Breast epithelium (tissue), 4 donors: ENCODE measurements at places on chromosomes 1 and 21. TPM values are rescaled to one million over a fixed set of nuclear protein-coding genes. Genes with fewer than 3 reads are reported as not detected.

L1TD1 gene
- total RNA-seq = 0.66 TPM

SMCP gene
- not detected for total RNA-seq

KLHDC9 gene
- total RNA-seq = 5.8 TPM

DENND2D gene
- 70.8 TPM for total RNA-seq

DLGAP3 gene
- total RNA-seq = 0.33 TPM

TNFRSF1B gene
- total RNA-seq = 48.8 TPM

SPRR1B gene
- total RNA-seq = not detected

NR1I3 gene
- total RNA-seq = not detected

GRCh38 chr1:80706526-80706925 is 1094.2 kb upstream of the ADGRL2 start:
- no peak for DNase-seq

- peak; percentile 42 for DNase-seq
Measured at GRCh38 chr1:22963044-22963677, 9.5 kb downstream of the LACTBL1 start.

GRCh38 chr1:37808369-37809319 is 636 bp upstream of the YRDC start:
- no peak for DNase-seq

- no peak for DNase-seq
Measured at GRCh38 chr1:41860771-41861170, 58.0 kb downstream of the HIVEP3 start.

GRCh38 chr1:181739214-181739613 is 255.9 kb downstream of the CACNA1E start:
- no peak for DNase-seq

GRCh38 chr1:226967665-226968064 is 27.6 kb downstream of the COQ8A start:
- DNase-seq = no peak

DNA sequence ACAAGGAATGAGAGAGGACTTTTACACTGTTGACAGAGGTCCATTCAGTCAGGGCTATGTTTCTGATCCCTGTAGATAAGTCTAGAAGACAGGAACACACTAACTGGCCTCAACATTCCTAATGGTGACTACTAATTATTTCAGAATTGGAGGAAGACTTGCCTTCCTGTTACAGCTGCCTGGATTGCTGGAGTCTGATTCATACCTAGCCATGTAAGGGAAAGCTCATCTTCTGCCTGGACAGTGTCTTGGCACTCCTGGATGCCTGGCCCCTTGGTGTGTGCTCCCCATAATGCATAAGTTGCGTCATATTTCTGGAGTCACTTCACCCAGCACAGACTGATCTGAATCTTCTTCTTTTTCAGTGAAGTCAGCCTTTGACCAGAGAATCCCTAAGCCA is 326.0 kb upstream of the RUNX1 start:
- no peak for DNase-seq

DNA sequence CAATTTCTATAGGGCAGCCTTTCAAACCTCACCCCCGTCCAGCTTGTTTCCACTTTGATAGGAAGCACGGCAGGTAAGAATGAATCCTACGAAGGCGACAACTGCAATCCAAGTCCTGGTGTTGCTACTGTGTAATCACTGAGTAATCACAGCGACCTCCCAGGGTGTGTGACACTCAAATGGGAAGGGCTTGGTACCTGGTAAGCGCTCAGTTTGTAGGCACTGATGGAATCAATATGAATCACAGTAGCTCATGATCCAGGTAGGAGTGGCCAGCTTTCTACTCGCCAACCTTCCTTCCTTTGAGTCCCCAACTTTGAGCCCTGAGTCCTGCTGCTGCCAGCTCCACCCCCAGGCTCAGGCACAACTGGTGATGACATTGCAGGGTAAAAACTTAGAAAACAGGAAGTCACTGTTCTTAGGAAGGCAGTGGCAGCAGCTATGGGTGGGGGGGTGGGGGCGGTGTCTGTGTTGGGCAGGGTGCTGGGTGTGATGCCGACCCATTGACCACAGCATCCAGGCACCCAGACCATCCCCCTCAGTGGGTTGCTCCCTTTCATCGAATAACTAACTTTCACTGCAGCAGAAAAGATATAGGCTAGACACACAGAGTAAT is 70.7 kb downstream of the CD247 start:
- no peak for DNase-seq

- no peak for DNase-seq
Measured at GRCh38 chr1:196517193-196517592, 91.0 kb downstream of the KCNT2 start.

DNA sequence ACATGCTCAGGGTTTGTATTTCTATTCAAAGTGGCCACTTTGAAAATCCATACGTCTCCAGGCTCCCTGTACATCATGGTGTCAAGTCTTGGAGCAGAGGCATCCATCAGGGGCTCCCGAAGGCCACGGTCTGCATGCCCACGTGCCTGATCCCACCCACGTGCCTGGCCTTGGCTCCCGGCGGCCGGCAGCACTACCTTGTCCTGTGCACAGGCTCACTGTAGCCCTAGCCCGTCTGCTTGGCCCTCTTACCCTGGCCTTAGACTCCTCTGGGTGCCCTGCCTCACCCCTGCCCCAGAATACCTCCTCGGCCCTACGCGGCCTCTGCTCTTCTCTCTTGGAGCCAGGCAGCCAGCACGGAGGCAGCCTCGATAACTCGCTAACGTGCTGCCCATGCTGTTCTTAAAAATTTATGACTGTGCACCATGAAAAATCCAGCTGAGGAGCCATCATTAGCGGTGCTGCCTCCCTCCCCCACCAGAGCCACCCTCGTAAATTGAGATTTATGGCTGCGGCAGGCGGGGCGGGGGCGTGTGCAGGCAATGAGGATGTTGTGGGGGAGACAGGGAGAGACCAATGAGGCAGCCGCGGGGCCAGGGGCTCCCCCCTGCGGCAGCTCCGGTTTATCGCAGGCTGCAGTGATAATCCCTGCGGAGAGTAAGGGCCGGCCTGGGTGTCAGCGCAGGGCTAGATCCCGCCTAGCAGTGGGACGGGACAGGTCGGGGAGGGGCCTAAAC is 24.6 kb downstream of the DMAP1 start:
- DNase-seq = no peak

DNA sequence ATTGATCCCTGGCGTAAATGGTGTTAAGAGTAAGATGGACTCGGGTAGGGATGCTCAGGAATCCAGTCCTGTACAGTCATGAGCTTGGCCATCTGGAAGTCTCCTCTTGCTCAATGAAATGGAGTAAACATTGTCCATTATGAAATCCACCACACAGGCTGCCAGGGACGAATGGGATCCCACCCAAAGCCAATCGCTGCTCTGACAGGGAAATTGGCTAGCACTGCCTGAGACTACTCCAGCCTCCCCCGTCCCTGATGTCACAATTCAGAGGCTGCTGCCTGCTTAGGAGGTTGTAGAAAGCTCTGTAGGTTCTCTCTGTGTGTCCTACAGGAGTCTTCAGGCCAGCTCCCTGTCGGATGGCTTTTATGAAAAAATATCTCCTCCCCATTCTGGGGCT is at the start of gene HSD11B1:
Gene HSD11B1 (plus strand): TSS at position 263 of the 400 bp plus-strand sequence. CDS start 97 bp downstream, at position 360.
- peak; percentile 53 for DNase-seq

GRCh38 chr1:204435381-204435831 is 23.8 kb upstream of the PPP1R15B start:
- no peak for DNase-seq

GRCh38 chr21:42374864-42375499 is 8.6 kb upstream of the TFF1 start:
- no peak for DNase-seq

DNA sequence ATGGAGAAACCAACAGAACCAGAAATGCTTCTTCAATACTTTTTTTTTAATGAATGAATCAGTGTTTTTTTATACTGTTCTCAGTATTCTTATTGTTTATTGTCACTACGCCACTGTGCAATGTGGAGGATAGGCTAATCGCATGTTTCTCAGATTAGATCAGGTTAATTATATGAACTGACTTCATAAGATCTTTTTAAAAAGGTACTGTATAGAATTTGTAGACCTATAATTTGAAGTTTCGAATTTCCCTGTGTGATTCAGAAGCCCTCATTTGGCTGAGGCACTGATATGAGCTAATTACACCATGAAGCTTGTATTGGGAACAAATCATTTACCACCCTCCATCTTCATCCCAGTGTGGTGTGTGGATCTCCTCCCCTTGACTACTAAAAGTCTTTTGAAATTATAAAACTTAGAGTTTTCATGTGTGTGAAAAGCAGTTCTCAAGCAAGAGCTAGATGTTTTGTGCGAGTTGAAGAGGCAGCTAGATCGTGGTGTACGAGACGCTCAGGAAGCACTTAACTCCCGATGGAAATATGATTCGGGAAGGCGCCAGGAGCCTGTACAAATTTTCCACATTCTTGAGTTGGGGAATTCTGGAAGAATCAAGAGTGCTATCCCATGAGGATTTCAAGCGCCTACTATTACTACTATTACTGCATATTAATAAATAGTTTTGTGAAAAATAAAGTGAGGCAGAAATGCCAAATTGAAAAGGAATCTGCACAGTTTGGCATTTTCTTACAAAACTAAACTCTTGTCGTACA is 52.1 kb upstream of the KCNE2 start:
- no peak for DNase-seq

DNA sequence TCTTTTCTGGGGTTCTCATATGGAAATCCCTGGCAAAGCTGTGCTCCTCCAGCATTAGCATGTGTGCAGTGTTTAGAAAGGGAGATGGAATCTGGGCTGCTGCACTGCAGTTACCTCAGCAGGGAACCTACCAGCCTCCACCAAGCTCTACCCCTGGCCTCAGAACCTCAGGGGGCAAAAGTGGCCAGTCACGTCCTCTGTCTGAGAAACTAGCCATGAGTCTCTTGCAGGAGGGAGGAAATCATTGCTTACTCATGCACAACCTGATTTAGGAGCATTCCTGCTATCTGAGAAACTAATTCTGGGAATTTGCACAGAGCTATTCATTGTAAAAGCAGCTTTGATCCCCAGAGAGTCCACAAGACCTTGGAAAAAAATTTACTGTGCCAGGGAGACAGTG is 80.6 kb upstream of the IPO9 start:
- no peak for DNase-seq

GRCh38 chr1:53567450-53567849 is 108.3 kb downstream of the DMRTB1 start:
- DNase-seq = no peak

DNA sequence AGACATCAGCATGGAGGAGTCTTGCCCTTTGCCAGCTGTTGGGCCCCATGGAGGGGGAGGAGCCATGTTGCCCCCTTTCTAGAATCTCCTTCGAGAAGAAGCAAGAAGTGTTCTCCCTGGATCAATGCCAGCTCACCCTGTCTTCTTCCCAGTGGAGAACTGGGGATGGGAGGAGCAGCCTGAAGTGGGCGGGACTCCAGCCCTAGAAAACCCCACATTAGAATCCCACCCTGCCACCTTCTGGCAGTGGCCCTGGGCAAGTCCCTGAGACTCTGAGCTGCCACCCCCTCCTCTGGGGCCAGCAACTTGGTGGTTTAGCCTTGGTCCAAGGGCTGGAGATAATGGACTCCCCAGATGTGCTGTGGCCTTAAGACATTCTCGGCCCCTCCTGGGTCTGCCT is 51.7 kb downstream of the PAX7 start:
- DNase-seq = no peak

DNA sequence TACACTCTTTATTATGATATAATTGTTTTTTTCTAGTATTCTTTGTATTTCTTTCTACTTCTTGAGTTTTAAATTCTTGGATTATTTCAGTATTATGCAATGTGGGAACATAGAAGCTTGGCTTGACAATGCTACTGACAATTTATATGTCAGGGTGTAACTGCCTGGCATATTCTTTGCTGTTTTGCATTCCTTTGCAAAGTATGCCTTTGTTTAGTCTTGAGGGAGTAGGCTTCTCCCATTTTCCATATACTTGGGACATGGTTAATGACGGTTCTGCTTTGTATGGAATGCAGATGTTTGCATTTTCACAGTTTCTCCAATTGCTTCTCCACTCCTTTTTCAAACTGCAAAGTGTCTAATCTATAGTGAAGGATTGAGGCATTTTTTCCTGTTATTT is 109.8 kb downstream of the HMCN1 start:
- DNase-seq = no peak

DNA sequence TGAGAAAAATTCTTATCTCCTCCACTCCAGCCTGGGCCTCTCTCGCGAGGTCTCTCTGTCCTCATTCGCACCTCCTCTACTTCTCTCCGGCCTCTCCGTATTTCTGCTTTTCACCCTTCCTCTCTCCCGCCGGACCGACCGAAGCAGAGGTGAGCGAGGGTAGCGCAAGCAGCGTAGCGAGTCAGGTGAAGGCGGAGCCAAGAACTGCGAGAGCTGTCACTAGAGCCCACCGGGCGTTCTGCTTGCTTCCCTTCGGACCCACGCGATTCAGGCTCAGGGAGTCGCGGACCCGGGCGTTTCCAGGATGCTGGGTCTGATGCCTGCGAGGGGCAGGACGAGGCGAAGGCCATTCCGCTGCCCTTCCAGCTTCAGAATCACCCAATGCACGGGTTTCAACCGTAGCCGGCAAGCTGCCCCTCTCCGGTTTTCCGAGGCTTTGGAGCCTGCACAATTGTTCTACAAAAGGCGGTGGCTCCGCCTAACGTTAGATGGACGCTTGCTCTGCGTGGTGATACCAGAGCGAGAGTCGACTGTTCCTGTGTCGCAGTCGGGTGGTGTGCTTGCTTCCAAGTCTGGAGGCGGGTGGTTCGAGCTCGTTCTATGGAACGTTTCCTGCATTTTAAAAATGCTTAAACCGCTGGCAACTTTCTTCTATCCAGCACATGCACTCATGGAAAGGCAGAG is 310.2 kb downstream of the FAM72C start:
- DNase-seq = no peak

DNA sequence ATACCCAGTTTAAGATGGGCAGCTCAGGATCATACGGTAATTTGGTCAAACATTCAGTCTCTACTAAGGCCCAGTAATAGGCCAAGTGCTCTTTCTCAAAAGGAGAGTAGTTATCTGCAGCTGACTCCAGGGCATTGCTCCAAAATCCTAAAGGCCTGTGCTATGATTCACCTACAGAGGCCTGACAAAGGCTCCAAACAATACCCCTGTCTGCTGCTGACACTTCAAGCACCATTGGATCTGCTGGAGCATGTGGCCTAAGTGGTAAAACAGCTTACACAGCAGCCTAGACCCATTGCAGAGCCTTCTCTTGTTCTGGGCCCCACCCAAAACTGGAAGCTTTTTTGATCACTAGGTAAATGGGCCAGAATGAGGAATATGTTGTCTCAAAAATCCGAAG is 22.8 kb downstream of the SLAMF7 start:
- no peak for DNase-seq

- DNase-seq = peak; percentile 99
Measured at GRCh38 chr1:16217061-16217785, 4.8 kb upstream of the ARHGEF19 start.
